ENCODE measurements at places on chromosomes 4 and X. TPM values are rescaled to one million over a fixed set of nuclear protein-coding genes. Genes with fewer than 3 reads are reported as not detected.

Gene ZFYVE28
- total RNA-seq: 5.3 TPM

Gene FOXR2
- total RNA-seq: not detected

Gene SERTM2
- total RNA-seq: not detected

- peak; percentile 46 for ATAC-seq
Measured at GRCh38 chr4:17721496-17722355, 59.7 kb downstream of the FAM184B start.

Gene CC2D2A
- 9.6 TPM for total RNA-seq

GRCh38 chr4:44145868-44146267 is 302.7 kb downstream of the KCTD8 start:
- peak; percentile 91 for ATAC-seq

DNA sequence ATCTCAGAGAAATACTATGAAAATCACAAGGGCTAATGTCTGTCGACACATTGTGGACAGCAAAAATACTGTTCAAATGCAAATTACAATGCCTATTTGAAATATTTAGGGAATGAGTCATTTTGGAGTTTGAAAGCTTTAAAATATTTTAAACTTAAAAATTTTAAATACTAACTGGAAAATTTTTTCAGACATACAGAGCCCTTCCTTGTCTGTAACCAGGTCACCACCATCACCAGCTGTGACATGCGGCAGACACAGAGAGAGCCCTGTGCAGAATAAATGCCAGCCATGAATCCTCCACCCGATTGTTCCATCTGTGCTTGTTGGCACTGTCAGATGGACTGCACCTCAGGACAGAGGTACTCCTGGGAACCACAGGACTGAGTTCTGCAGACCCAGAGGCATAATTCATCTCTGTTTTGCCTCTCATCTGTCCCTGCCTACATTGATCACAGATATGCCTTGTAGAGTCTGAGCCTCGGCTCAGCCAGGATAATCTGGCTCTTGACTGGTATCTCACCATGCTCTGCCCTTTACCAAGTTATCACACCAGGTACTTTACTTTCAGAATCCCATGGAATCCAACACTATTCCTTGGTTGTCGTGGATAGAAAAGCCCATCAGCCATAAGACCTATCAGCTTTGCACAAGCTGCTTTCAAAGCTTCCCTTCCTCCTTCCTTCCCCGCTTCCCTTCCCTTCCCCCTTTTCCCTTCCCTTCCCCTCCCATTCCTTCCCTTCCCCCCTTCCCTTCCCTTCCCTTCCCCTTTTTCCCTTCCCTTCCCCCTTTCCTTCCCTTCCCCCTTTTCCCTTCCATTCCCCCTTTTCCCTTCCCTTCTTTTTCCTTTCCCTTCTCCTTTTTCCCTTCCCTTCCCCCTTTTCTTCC is 67.2 kb downstream of the TBC1D9 start:
- no peak for ATAC-seq

DNA sequence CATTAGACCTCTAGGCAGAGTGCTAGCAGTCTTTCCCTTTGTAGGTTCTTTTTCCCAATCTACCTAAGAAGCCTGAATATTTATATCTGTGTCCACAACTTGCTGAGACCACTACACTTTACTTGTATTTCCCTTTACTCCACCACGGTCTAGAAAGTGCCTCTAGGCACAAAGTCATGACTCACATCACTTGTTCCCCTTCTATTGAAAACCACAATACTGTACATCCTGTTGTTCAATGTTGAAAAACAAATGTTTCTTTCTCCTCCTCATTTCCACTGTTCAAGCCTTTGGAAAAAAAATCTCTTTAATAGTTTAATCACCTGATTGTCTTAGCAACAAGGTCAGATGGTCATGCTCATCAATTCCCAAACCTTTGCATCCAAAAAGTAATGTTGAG is 326.7 kb downstream of the GUCY2F start:
- no peak for ATAC-seq

DNA sequence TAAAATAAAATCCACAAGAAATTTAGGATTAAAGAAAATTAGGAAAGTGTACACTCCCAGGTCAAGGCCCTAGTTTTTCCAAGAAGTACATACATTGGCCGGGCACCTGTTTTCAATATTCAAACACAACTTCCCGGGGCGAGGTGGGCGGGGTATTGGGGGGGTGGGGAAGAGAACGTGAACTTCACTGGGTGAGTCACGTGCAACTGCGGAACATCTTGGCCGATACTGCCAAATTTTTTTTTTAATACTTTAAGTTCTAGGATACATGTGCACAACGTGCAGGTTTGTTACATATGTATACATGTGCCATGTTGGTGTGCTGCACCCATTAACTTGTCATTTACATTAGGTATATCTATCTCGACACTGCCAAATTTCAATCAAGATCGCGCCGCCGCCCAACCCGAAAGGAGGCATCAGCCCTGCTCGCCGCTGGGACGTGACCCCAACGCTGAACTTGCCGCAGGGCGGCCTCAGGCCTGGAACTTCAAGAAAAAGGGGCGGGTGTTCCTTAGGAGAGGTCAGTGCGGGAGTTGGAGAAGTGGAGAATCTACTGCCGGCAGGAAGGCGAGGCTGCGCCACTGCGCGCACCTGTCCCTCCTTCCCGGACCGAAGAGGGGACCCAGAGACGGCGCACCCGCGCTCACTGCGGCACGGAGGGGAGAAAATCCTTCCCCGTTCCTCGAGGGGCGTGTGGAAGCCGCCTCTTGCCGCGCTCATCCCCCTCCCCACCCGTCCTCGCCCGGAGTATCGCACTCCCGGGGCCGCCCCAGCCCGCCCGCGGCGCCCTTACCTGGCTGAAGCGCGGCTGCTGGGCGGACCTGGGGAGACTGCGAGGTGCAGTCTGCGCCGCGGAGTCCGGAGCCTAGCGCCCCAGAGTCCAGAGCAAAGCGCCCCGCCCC is at the start of gene TEC:
Gene TEC, minus strand, starts transcription at position 883 of the 905 bp plus-strand sequence. CDS start 41,224 bp downstream, outside the sequence.
- ATAC-seq: peak; percentile 65

GRCh38 chr4:67328018-67328278 is 217.4 kb downstream of the CENPC start:
- no peak for ATAC-seq

Gene SMARCAD1
- 15.3 TPM for total RNA-seq

DNA sequence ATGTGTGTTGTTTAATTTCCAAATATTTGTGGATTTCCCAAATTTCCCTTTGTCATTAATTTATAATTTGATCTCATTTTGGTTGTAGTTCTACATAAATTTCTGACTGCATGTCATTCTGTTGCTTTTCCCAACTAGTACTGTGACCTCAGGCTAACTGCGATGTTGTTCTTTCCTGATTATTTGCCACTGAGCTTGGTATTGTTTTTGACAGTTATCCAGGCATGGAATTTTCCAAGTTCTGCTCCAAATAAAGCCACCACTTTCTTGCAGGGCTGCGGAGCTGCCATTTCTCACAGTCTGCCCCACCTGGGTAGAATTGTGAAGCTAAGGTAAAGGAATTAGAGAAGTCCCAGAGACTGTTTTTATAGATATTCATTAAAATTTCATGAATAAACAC is 328.8 kb downstream of the ZNF674 start:
- ATAC-seq: no peak

- peak; percentile 90 for ATAC-seq
Measured at GRCh38 chrX:50204364-50204899, at the start of gene CCNB3. TSS of gene CCNB3 (plus strand) at chrX:50204765. CDS start at chrX:50285164, 80,399 bp downstream.

Gene DSPP
- not detected for total RNA-seq

Gene GABRQ
- total RNA-seq: 0.72 TPM

- no peak for ATAC-seq
Measured at GRCh38 chr4:41524425-41524824, 13.5 kb upstream of the LIMCH1 start.

DNA sequence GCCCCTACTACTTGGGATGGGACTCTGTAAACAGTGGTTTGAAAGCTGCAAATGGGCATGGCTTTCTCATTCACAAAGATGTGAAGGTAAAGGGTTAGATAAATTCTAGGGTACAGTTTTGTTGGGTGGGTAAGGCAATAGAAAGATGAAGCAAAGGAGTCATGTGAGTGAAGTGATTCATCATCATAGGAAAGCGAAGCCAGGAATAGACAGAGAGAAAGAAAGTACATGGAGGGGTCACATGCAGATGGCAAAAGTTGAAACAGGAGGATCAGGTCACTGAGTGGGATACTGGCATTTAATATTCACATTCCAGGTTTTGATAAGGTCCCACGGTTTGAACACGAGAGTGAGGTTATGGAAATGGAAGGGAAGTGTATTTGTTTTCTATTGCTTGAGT is 8.2 kb upstream of the ABCG2 start:
- no peak for ATAC-seq

DNA sequence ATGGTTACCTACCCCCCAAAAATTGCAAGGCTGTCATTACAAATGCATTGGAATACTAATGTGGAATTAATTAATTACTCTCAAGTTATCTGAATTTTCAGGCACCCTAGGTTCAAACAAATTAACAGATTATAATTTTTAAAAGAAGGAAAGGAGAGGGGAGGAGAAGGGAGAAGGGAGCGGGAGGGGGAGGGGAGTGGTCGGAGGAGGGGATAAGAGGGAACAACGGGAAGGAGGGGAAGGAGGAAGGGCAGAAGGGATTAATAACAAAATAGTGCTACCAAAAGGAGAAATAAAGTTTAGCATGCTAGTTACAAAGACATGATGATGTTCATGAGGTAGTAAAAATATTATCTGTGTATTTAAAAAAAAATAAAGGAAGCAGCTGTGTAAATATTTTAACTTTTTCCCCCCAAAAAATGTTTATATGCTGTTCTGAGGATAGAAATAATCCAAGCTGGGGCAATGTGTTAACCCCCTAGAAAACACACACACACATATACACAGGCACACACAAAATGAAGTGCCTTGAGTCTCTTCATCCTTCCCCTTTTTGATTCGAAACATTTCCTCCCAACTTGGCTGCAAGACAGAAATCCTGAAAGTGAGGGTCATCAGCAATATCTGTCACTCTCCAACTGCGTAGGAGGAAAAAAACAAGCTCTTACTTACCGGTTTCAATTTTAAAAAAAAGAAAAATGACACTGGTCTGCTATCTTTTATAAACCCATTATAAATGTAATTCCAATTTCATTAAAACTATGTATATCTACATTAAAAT is 58.8 kb downstream of the PPP3CA start:
- ATAC-seq: no peak

GRCh38 chrX:114050075-114050796 is 533.6 kb upstream of the HTR2C start:
- no peak for ATAC-seq

- no peak for ATAC-seq
Measured at GRCh38 chrX:42188730-42189129, 265.4 kb upstream of the CASK start.

GRCh38 chr4:182671749-182672148 is 245.4 kb downstream of the DCTD start:
- ATAC-seq: no peak

DNA sequence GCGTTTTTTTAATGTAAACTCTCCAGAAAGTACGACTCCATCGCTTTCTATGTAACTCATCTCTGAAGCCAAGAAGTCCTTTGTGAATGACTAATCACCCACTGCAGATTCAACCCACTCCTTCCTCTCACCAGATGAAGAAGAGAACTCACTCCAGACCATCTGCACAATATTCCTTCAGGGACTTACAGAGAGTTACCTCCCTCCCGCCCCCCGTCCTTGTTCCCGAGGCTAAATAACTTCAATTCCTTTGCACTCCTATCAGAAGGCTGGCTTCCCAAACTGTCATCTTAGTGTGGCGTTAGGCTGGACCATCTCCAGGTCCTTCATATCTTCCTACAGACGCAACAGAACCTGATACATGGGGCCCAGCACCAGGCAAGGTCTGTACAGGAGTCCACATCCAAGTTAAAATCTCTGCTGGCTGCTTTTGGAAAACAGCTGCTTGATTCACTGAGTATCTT is 82.4 kb downstream of the AFAP1 start:
- ATAC-seq: no peak

Gene ASMT
- not detected for total RNA-seq
